Activated CD4-positive, CD25-positive, alpha-beta regulatory T cell (primary cell): ENCODE measurements at places on chromosomes 7 and 10.

DNA sequence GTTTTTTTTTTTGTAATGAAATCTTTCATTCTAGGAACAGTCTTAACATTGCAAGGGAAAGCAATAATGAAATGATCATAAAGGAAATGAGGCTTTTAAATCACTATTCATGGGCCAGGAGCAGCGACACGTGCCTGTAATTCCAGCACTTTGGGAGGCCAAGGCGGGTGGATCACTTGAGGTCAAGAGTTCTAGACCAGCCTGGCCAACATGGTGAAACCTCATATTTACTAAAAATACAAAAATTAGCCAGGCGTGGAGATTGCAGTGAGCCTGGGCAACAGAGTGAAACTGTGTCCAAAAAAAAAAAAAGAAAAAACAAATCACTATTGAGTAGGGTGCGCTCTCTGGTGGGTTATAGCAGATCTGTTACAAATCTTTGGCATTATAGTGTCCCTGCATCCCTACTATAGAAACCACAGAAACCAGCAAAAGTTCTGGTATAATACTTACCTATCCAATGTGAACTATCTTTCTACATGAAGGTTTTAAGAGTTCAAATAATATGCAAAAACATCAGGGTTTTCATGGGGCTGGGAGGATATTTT, 72.1 kb downstream of the GLI3 start:
- DNase-seq = no peak

DNA sequence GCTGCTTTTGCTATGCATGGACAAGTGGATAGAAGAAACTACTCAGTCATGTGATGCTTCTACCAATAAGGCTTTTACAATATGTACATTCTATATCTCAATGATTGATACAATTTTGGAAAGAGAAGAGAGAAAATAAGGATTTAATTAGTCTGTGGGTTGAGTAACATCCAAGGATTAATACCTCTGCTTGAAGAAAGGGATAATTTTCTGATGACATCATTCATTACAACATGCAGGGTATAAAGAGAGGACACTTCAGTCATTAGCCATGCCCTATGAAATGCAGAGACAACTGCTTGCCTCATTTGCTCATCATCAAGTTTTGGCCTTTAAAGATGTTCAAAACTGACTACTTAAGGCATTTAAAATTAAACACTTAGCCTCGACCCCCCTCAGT, 237.3 kb downstream of the AHR start:
- DNase-seq = no peak

DNA sequence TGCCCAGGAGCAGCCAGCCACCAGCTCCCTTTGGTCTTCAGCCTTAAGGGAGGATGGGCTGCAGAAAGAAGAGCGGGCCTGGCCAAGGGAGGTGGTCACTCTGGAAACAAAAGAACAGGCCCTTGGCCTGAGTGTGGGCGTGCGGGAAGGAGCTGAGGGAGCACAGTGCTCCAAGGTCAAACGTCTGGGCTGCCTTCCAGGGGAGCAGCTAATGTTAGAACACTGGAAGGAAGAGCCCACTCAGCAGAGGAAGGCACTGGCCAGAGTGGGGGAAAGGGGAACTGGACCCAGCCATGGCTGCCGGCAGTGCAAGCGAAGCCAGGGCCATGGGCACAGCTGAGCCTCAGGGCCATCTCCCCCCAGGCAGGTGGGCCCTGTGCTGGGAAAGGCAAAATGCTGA, 42.7 kb downstream of the FAM53B start:
- no peak for DNase-seq

DNA sequence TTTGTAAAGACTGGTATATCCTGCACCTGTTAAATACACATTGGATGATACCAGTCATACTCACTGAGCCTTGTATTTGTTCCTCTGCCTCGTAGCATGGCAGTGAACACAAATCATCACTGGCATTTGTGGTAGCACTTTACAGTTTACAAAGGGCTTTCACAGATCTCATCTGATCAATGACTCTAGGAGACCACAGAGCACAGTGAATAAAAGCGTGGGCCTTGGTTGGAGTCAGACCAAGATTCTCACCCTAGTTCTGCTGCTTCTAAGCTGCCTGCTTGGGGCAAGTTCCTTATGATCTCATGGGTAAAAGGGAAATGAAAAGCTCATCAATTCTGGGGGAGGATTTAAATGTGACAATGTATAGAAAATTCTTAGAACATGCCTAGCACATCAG, 129.9 kb upstream of the AGK start:
- no peak for DNase-seq

DNA sequence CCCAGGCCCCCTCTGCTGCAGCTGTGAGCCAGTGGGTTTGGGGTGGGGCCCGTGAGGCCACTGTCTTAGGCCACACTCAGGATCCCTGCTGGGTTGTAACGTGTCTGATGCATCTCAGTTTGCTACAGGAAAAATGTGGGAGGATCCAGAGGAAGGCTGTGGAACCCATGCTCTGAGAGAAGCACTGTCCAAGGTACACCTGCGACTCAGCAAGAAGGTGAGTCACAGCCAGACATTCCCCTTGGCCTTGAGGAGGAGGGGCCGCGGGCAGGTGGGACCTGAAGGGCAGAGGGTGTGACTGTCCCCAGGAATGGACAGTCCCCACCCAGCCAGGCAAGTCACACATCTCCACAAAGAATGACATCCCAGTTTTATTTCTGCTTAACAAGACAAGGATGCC, 27.8 kb upstream of the C10orf120 start:
- no peak for DNase-seq

GRCh38 chr7:39616138-39616537, 7.2 kb upstream of the RALA start:
- DNase-seq = no peak

GRCh38 chr10:68301301-68301700, 30.6 kb upstream of the HNRNPH3 start:
- DNase-seq = no peak

DNA sequence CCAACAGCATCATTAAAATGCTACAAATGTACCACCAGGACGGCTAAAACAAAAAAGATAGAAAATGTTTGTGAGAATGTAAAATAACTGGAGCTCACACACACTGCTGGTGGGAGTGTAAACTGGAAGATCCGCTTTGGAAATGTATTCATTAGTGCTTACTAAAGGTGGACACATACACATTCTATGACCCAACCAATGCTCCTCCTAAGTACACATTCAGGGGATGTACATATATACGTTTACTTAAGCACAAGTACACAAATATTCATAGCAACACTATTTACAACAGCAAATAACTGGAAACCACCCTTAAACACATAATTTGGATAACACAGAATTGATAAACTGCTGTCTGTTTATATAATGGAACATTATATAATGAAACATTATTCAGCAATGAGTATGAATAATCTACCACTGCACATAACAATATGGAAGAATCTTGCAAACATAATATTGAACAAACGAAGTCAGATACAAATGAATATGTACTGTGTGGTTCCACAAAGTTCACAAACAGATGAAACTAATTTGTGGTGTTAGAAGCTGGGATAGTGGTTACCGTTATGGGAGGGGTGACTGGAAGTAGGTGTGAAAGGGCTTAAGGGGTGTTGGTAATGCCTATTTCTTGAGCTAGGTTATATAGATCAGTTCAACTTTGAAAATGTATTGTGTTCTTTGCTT, 52.1 kb downstream of the STRA8 start:
- no peak for DNase-seq

- DNase-seq = no peak
Measured at GRCh38 chr10:57015187-57015586, 654.1 kb upstream of the ZWINT start.

DNA sequence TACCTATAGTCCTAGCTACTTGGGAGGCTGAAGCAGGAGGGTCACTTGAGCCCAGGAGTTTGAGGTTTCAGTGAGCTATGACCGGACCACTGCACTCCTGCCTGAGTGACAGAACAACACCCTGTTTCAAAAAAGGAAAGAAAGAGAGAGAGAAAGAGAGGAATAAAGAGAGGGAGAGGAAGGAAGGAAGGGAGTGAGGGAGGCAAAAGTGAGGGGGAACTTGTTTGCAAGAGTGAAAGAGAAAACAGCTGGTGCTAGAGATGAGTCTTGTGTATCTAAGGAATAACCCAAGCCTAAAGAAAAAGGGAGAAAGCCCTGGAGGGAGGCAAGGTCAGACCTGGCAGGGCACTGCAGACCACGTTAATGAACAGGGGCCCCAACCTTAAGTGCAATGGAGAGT, 4.8 kb upstream of the NT5C2 start:
- no peak for DNase-seq

DNA sequence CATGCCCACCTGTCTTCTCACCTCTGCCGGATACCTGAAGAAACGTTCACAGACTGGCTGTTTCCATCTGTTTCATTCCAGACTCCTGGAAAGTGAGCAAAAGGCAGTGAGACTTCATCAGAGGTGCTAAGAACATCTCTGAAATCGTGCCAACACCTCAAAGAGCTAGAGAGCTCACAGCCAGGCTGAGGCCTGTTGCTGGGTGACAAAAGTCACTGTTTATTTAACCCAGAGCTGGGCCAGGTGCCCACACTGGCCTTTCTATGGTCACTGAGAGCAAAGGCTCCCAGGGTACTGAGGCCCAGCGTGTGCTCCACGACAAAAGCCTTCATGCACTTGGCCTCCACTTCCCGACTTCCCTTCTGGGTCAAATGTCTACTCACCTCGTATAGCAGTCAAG, 3.7 kb upstream of the NANOS1 start:
- no peak for DNase-seq

DNA sequence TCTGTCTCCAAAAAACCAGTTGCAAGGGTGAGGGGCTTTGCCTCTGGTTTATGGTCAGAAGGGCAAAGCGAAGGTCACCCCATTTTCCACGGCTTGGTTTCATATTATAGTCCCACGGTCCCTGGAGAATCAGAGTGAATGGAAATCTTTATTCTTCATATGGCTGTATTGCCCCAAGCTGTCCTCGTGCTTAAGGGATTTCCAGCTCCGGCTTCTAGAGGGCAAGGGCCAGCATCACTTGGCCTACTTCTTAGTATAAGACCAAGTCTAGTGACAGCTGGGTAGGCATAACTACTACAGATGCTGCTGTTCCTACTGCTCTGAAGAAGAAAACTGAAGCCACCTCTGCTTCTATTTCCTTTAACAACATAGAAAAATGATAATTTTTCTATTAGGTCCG, 63.2 kb downstream of the PARP12 start:
- no peak for DNase-seq

GRCh38 chr10:125967533-125967932, 71.2 kb downstream of the FANK1 start:
- no peak for DNase-seq

DNA sequence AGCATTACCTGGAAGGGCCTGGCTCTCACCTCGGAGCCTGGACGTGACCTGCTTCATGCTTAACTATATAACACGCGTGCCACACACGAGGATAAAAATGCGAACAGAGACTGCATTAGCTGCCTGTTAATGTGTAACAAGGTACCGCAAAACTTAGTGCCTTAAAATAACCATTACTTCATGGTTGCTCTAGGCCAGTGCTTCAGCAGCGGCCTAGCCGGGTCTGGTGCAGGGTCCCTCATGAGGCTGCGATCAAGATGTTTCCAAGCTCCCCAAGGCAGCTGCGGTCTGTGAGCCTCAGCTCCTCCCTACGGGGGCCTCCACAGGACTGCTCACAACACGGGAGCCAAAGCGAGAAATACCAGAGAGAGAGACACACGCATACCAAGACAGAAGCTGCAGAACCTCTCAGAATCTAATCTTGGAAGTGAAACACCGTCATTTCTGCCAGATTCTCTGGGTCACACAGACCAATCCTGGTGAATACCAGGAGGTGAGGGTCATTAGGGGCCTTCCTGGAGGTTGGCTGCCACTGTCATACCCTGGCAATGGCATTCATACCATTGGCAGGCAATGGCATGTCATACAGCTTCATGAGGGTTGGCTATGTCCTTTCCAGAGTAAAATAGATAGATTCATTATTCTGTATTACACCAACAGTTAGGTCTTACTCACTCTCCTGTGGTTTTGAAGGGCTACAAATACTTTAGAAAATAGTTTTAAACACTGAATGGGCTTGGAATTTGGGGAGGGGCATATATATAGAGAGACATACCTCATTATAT, 94.5 kb downstream of the HIPK2 start:
- DNase-seq = no peak

DNA sequence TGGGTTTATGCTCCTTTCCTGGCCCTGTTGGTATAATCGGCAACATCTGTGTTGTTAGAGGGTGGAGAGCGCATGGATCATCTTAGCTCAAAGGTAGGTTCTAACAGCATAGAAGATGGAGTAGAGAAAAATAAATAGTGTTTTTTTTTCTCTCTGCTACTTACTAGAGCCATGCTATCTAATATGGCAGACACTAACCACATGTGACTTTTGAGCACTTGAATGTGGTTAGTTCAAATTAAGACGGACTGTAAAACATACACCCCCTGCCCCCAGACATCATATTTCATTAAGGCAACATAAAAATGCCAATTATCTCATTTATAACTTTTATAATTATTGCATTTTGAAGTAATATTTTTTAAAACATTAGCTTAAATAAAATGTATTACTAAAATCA, 525.1 kb downstream of the KIF20B start:
- DNase-seq = no peak

- DNase-seq = no peak
Measured at GRCh38 chr7:37354656-37355131, 94.0 kb downstream of the ELMO1 start.

DNA sequence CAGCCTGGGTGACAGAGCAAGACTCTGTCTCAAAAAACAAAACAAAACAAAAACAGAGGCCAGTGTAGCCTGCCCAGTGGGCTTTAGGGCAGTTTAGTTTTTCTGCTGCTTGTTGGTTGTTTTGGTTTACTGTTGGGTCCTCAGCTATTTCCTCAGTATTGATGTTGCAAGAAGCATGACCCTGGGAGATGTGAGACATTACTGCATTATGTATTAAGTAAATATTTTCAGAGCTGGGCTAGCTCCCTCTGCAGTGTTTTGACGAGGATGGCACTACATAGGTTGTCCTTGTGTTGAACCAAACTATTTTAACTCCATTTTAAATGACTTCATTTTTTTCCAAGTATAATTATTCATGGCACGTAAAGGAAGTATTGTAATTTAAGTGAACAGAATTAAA, 4.8 kb downstream of the AKAP9 start:
- no peak for DNase-seq

DNA sequence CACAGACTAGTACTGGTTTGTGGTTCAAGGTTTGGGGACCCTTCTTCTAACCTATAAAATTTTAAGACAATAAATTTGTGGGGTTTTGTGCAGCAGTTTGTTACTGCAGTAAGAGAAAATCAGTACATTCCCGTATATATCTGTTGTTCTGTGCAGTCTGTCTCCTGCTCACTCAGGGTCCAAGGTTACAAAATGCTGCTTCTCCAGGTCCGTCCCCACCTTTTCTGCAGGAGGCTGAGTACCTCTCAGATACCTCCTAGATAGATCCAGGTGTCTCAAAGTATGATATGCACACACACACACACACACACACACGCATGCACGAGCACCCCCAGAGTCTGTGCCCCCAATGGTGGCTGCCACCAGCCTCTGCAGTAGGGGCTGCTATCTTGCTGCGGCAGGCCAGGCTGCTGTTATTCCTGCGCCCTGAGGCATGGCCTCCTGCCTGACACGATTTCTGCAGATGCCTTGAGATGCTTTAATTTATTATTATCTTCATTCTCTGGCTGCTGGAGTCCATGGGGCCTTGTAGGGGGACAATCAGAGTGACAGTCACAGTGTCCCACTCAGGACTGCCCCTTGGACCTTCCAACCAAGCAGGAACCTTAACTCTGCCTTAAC, 25.2 kb upstream of the ASL start:
- no peak for DNase-seq
